Activated T-helper 2 cell treated with anti-CD3 and anti-CD28 coated beads, Interferon-gamma antibody, Interleukin-2, Interleukin-4, amounts not matched to agents 10 μg/mL and 5 μg/mL and 100 μg/mL, durations not matched to agents 14 hours and 24 hours and 36 hours (primary cell): ENCODE measurements at places on chromosomes 11 and 22. TPM values are rescaled to one million over a fixed set of nuclear protein-coding genes. Genes with fewer than 3 reads are reported as not detected.

GRCh38 chr11:4071914-4072313 lies 22.7 kb upstream of the RRM1 start:
- H3K4me3 ChIP-seq, result no peak overlapping the region
- H3K27ac ChIP-seq, result no peak overlapping the region
- DNase-seq, result no peak
- no peaks in the 10 kb centered on the region for H3K27me3 ChIP-seq

- DNase-seq, result no peak
- peaks cover 42% of the 10 kb centered on the region for H3K4me1 ChIP-seq
- no peaks in the 10 kb centered on the region for H3K27me3 ChIP-seq
- peaks cover 48% of the 10 kb centered on the region for H3K36me3 ChIP-seq
- no peak overlapping the region for H3K4me3 ChIP-seq
- peak overlapping the region; percentile 80 for H3K27ac ChIP-seq
These were observed 24.4 kb upstream of the PSMA1 start for GRCh38 chr11:14544611-14545010.

DNA sequence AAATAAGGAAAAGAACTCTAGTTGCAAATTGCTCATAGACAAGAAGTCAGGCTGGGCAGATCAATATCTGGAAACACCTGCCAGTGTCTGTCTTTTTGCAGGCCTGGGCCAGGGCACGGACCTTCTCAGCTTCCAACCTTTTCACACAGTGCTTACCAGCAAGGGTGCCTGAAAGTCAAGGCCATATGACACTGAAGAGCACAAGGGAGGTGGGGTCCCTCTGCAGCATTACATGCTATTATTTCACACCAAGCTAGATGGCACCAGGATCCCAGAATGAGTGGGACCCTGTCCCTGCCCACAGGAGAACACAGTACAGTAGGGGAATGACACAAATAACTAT lies 5.9 kb upstream of the PEX26 start:
- H3K36me3 ChIP-seq, result no peaks in the 10 kb centered on the region
- peaks cover 17% of the 10 kb centered on the region for H3K27me3 ChIP-seq
- no peak for DNase-seq
- peaks cover 9% of the 10 kb centered on the region for H3K4me1 ChIP-seq
- H3K27ac ChIP-seq, result no peak overlapping the region

GRCh38 chr11:121282886-121283502 lies 9.6 kb upstream of the SC5D start:
- H3K4me3 ChIP-seq, result no peak overlapping the region
- H3K27me3 ChIP-seq, result peaks cover 57% of the 10 kb centered on the region
- no peaks in the 10 kb centered on the region for H3K4me1 ChIP-seq
- no peak for DNase-seq
- no peaks in the 10 kb centered on the region for H3K36me3 ChIP-seq

DNA sequence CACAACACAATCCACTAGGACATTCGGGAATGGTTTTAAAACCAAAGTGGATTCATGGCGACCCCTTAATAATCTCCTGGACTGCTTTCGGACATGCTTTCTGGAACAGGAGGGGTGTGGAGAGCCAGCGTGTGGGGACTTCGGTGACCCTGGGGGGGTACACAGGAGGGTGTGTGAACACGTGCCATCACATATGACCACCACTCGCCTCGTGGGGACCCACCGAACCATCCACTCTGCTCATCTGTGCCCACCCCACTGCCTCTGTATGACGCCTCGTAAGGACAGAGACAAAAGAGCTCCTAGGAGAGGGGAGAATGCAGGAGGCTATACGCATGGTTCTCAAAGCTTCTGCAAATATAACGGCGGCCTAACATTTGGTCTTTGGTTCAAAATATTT lies 8.9 kb downstream of the LTO1 start:
- H3K4me3 ChIP-seq, result no peak overlapping the region
- no peaks in the 10 kb centered on the region for H3K27me3 ChIP-seq
- no peak for DNase-seq
- peaks cover 40% of the 10 kb centered on the region for H3K36me3 ChIP-seq

DNA sequence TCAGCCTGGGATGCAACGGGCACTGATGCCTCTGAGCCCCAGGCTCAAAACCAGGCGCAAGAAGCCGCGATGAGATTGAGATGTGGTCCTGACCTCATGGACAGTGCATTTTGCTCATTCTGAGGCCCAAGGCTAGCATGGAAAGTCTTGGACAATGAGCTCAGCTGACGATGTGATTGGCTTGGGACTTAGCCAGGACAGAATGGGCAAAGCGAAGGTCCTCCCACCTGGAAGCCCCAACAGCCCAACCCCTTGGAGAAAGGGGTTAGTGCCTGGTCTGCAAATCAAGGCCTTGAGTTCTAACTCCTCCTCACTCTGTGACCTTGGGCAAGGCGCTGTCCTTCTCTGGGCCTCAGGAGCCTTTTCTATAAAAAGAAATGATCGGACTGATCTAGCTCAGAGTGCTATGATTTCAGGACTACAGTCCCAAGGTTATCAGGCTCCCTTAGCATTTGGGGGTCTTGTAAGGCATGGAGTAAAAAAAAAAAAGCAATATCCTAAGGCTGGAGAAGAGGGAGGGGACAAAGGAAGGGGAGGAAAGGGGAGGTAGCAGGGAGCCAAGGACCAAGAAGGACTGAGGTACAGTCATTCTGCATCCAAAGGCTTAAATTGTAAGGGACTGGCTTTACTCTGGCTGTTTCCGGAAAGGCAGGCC lies 2.7 kb downstream of the SLC43A3 start:
- DNase-seq, result no peak
- peaks cover 58% of the 10 kb centered on the region for H3K4me1 ChIP-seq
- H3K36me3 ChIP-seq, result peaks cover 73% of the 10 kb centered on the region
- H3K4me3 ChIP-seq, result peak overlapping the region; percentile 91
- peak overlapping the region; percentile 64 for H3K27ac ChIP-seq

The KDELR3 gene
- total RNA-seq, result 2.2 and 3.7 TPM in 2 replicates

The MS4A4A gene
- not detected in 2 replicates for total RNA-seq

The SLC22A25 gene
- not detected in 2 replicates for total RNA-seq

The FDXACB1 gene
- total RNA-seq, result 7.4 and 8.2 TPM in 2 replicates

The C11orf42 gene
- total RNA-seq, result not detected in 2 replicates

The MARK2 gene
- total RNA-seq, result 36.5 and 38.8 TPM in 2 replicates

The MS4A6E gene
- not detected in 2 replicates for total RNA-seq
